Mesangial cell (primary cell): ENCODE measurements at places on chromosomes 12 and 14. TPM values are rescaled to one million over a fixed set of nuclear protein-coding genes. Genes with fewer than 3 reads are reported as not detected.

The DACT1 gene
- 7.0 and 9.1 TPM in 2 replicates for total RNA-seq

The FOXM1 gene
- 9.9 and 84.1 TPM in 2 replicates for total RNA-seq

The CCDC196 gene
- total RNA-seq = not detected in 2 replicates

The MIA2 gene
- total RNA-seq = 5.5 and 10.4 TPM in 2 replicates

The FAIM2 gene
- 0.13 TPM in 1 of 2 replicates, not detected in the other for total RNA-seq

The CCDC88C gene
- total RNA-seq = 11.9 and 17.0 TPM in 2 replicates

The IAPP gene
- not detected in 2 replicates for total RNA-seq

The BTBD6 gene
- 41.7 and 53.9 TPM in 2 replicates for total RNA-seq

The NDUFA12 gene
- 96.6 and 133 TPM in 2 replicates for total RNA-seq

The NEUROD4 gene
- not detected in 2 replicates for total RNA-seq

The ACOT2 gene
- total RNA-seq = 26.7 and 59.3 TPM in 2 replicates

The APAF1 gene
- total RNA-seq = 10.3 and 11.7 TPM in 2 replicates

The TAS2R50 gene
- 0.38 and 0.98 TPM in 2 replicates for total RNA-seq

The NPFF gene
- 1.5 TPM in 1 of 2 replicates, not detected in the other for total RNA-seq

The NABP2 gene
- 30.0 and 48.1 TPM in 2 replicates for total RNA-seq

The TRIM9 gene
- total RNA-seq = 0.13 and 0.16 TPM in 2 replicates

The SPTB gene
- total RNA-seq = 0.63 and 1.8 TPM in 2 replicates

The TMEM233 gene
- 0.16 and 0.25 TPM in 2 replicates for total RNA-seq

The GUCY2C gene
- under 0.01 TPM in 1 of 2 replicates, not detected in the other for total RNA-seq

The CLEC2A gene
- not detected in 2 replicates for total RNA-seq

The OR4M1 gene
- not detected in 2 replicates for total RNA-seq

The FITM1 gene
- total RNA-seq = 0.13 TPM in 1 of 2 replicates, not detected in the other
